ENCODE measurements at places on chromosomes 7 and 10.

DNA sequence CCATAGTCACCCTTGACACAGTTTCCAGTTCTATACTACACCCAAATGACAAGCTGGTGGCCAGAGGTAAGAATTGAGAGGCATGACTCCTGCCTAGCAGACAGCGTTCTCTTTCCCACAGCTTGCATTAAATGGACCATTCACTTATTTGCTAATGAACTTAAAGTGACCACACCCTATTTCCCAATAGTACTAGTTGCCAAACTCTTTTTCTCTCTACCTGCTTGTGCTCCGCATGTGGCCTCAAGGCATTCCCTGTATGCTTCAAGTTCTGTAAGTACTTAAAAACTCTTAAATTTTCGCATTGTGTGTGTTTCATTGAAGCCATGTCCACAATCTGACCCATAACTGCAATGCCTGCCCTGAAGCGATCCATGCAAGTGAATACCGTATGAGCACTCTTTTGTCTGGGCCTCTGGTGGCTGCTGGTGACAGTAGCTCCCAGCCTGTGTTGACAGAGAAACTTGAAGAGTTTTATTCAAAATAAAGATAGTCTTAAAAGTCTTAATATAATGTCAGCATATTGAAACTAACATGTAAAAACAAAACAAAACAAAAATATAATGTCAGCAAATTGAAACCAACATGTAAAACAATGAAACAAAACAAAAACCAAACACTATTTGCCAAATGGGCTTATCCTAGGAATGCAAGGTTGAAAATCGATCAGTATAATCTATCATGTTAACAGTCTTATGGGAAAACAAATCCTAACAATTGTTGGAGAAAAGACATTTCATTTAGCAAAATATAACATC, 73.6 kb downstream of the CCSER2 start:
- peaks cover 20% of the 10 kb centered on the region for H3K4me1 ChIP-seq
- H3K4me3 ChIP-seq: no peak overlapping the region
- no peak overlapping the region for H3K27ac ChIP-seq
- no peak for DNase-seq
- H3K27me3 ChIP-seq: no peaks in the 10 kb centered on the region

GRCh38 chr10:14003517-14004184, 327.1 kb downstream of the FRMD4A start:
- H3K27me3 ChIP-seq: peaks cover 17% of the 10 kb centered on the region
- peaks cover 10% of the 10 kb centered on the region for H3K4me1 ChIP-seq
- H3K36me3 ChIP-seq: peaks cover 4% of the 10 kb centered on the region
- no peak for DNase-seq
- no peak overlapping the region for H3K27ac ChIP-seq

GRCh38 chr7:70301673-70302185, 703.5 kb downstream of the AUTS2 start:
- H3K27ac ChIP-seq: no peak overlapping the region
- peaks cover 8% of the 10 kb centered on the region for H3K36me3 ChIP-seq
- no peak for DNase-seq

DNA sequence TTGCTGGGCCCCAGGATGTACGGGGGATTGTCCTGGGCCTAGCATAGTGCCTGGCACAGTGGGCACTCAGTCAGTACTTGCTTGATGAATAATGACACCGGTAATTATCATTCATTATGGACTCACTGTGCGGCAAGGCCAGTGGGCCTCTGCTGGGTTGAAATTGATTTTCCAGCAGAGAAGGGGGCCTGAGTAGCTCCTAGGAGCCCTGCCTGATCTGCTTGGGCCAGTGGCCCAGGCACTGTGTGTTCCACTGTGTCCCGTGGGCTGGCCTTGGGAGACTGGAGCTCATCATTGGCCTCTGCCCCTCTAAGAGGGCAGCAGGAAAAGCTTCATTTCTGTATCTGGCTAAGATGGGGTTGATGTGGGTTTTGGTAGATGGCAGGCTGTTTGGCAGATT, 1.4 kb downstream of the CHST3 start:
- peaks cover 34% of the 10 kb centered on the region for H3K27me3 ChIP-seq
- H3K4me3 ChIP-seq: no peak overlapping the region
- no peak overlapping the region for H3K27ac ChIP-seq
- H3K36me3 ChIP-seq: peaks cover 2% of the 10 kb centered on the region
- no peaks in the 10 kb centered on the region for H3K4me1 ChIP-seq
- DNase-seq: no peak

GRCh38 chr7:150648353-150649079, 16.3 kb upstream of the GIMAP6 start:
- DNase-seq: no peak
- peaks cover 5% of the 10 kb centered on the region for H3K27me3 ChIP-seq
- no peak overlapping the region for H3K27ac ChIP-seq
- no peaks in the 10 kb centered on the region for H3K4me1 ChIP-seq

All from memory B cell (primary cell).